Activated CD8-positive, alpha-beta memory T cell treated with anti-CD3 and anti-CD28 coated beads for 1 hour (primary cell): ENCODE measurements at places on chromosomes 6 and 20.
A peak's percentile ranks its signal among the peaks of the same experiment; 100 is the strongest.

DNA sequence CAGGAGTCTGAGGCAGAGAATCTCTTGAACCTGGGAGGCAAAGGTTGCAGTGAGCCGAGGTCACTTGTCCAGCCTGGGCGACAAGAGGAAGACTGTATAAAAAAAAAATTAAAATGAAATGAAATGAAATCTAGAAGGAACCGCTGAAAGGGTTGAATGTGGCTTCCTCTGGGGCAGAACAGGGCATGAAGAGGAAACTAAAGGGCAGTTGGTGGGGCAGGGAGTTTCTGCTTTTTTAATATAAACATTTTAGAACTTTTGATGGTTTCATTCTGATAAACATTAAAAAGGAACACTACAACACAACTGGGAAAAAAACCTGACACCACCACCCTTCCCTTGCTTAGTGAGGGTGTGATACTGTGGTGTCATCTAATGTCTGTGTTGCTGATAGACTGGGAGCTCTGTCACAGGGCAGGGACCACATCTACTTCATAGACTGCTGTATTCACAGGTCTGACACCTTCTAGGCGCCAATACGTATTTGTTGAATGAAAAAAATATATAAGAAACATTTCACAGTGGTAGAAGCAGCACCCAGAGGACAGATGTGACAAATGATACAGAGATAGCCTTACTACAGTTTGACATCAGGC, 128.9 kb downstream of the ADAT2 start:
- no peak for DNase-seq

- peak; percentile 46 for DNase-seq
Measured at GRCh38 chr20:46013829-46014516, 5.3 kb downstream of the MMP9 start.

DNA sequence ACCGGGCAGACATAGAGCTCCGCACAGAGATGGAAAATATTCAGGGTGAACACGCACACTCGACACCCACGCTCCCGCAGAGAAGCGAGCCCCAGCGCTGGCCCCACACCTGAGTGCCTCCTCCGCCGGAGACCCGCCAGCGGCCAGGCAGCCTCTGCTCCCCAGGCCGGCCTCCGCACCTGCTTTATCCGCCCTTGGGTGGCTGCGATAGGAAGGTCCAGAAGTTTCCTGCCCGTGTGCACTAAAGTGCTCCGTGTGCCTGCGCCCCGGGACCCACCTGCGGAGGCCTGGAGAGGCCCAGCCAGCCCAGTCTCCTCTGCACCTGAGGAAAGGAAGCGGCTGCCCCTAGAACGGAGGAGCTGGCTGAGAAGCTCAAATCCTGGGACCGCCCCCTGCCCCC, 10.8 kb upstream of the FOXC1 start:
- DNase-seq, result no peak

GRCh38 chr6:42403421-42403820, 48.3 kb downstream of the TRERF1 start:
- no peak for DNase-seq

GRCh38 chr6:10418862-10419748, 4.2 kb upstream of the TFAP2A start:
- no peak for DNase-seq

DNA sequence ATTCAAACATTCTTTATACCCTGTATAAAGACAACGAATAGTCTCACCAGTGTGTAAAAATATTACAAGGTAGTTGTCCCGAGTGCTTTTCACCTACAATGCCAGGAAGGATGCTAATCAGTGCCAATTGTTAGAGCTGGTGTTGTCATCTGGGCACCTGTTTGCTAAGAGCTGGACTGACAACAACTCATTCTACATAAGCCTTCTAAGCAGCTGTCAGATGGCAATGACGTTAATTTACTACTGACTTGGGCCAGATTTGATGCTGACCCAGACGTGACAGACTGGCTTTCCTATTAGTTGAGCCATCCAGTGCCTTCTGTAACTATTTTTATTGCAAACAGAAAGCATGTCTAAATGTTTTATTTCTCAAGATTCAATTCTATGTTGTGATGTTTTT, 355.2 kb downstream of the ADGRB3 start:
- no peak for DNase-seq

DNA sequence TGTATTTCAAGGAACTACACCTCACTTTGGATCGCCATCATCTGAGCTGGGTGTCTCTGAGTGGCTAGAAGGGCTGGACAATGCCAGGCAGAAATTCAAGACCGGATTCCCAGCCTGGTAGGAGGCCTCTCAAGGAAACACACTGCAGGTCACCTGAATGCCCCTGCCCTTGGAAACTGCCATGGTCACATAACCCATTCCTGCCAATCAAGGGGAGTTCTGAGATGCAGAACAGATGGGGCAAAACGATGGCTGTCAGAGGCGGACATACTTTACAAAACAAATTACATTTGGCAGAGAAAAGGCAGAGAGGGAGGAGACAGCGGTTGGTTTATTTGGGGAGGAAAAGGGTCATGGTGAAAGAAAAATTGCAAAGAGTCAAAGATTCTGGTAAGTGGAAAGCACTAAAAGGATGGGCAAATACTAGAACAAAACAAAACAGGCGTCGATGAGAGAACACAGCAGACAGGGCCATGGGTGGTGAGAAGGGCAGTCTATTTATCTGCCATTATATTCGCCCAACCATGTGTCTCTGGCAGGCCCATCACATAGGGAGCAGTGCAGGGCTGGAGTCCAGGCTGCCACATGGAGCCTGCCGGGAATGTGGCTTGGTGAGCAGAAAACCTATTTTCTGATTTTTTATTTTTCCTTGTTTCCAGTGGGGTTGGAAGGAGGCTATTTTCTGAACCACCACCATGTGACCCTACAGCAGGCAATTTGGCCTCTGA, 13.5 kb downstream of the BEND3 start:
- DNase-seq, result no peak

DNA sequence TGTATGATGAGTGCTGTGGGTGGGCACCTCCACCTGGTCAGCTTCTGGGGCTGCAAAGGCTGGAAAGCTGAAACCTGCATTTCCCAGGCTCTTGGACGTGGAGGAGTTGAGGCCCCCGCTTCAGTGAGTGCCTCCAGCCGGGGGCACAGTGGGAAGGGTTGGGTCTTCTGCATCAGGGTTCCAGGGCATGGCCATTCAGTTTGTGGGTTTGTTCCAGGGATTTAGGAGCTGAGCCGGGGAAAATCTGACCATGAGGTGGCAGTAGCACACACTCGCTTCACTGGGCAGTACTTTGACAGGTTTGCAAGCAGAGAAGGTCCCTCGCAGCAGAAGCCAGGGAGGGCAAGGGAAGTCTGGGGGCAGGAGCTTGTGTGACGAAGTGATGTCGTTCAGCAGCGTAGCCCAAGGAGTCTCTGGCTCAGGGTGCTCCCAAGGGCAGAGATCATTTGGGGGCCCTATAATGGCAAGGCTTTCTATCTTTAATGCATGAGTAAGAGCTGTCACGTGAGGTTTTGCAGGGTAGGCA, 69.5 kb upstream of the SULF2 start:
- DNase-seq, result no peak

DNA sequence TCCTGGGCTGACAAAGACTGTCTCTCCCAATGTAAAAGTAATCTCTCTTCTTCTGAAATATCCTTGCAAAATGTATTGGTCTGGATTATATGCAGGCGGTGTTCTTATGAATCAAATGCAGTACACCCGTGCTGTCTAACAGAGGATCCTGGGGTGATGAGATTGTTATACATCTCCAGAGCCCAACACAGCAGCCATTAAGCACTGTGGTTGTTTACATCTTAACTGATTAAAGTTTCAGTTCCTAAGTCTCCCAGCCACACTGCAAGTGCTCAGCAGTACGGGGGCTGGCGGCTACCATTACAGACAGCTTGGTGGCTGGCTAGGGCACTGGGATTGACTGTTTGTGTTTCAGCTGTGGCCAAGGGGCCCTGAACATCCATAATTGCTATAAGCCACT, 7.0 kb downstream of the UNC93A start:
- no peak for DNase-seq

DNA sequence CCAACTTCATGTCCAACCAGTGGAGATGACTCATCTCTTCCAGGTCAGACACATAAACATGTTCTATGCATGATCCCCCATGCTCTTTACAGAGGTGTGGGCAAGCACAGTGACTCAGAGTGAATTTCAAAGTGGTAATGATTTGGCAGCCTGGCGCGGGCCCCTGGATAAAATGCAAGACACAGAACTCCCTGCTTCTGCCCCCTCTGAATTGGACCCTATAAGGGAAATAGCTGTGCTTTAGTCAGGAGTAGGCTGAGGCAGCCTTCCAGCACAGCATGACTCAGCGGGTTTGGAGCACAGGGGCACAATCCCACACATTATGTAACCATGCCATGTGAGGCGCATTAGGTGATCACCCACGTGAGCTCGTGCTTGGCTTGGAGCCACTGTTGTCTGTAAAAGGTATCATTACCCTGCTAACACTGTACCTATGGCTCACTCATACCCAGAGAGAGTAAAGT, 127.4 kb downstream of the C6orf118 start:
- DNase-seq, result no peak

- DNase-seq, result no peak
Measured at GRCh38 chr6:142698751-142699150, 246.2 kb downstream of the HIVEP2 start.

DNA sequence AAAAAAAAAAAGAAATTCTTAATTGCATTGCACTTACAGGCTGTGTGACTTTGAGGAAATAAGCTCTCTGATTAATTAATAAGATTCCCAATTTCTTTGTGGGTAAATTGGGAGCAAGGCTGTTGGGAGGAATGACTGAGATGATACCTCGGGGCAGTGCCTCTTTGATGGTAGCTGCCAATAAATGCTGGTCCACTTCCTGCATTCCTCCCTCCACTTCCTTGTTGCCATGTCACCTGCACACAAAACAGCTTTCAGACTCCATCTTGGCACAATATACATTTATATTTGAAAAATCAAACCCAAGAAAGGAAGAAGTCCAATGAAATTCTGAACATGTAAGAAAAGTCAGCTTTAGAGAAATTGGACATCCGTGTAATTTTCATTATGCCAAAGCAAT, 45.1 kb downstream of the MTHFD1L start:
- DNase-seq, result no peak

DNA sequence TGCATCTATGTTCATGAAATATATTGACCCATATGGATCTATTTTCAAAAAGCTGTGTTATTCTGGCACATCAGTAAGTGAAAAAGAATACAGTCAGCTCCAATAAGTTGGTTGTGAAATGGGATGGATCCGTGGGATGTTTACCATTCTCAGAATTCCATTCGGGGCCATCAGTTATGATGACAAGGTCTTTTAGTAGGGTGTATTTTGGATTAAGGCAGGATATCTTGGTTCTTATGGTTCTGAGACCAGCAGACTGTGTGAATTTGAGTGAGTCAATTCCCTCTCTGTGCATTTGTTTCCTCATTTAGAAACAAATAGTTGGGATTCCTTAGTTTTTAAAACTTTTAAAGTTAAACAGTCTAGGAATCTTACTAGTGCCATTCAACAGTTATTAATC, 287.4 kb downstream of the CD109 start:
- no peak for DNase-seq

DNA sequence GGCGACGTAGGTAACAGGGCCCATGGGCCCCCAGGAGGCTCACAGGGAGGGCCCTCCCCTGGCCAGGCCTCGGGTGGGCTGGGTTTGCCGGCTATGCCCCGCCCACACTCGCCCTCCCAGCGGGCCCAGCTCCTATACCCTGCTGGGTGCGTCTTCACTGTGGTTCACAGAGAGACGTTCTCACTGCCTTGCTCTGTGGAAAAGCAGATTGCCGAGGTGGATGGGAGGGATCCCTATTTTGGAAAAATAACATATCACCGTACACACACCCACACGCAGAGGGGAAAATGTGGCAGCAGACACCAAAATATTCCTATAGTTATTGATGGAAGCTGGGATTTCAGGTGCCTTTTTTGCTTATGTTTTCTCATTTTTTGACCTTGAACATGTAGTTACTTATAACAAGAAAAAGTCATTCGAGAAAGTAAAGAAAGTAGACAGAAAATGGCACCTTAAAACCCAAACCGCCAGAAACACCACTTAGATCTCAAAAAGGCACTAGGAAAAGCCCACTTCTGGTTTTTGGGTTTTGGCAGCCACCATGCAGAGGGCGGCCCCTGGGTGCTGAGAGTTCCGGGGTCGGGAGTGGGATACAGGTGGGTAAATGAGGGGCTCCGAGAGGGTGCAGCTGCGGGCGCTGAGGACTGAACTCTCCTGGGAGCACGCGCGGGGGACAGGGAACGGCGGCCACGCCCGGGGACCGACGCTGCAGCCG, 49.4 kb downstream of the TMEM242 start:
- peak; percentile 57 for DNase-seq

- DNase-seq, result no peak
Measured at GRCh38 chr6:66376001-66376400, 669.0 kb upstream of the EYS start.

GRCh38 chr20:62477669-62478455, 2.1 kb upstream of the GATA5 start:
- DNase-seq, result no peak

DNA sequence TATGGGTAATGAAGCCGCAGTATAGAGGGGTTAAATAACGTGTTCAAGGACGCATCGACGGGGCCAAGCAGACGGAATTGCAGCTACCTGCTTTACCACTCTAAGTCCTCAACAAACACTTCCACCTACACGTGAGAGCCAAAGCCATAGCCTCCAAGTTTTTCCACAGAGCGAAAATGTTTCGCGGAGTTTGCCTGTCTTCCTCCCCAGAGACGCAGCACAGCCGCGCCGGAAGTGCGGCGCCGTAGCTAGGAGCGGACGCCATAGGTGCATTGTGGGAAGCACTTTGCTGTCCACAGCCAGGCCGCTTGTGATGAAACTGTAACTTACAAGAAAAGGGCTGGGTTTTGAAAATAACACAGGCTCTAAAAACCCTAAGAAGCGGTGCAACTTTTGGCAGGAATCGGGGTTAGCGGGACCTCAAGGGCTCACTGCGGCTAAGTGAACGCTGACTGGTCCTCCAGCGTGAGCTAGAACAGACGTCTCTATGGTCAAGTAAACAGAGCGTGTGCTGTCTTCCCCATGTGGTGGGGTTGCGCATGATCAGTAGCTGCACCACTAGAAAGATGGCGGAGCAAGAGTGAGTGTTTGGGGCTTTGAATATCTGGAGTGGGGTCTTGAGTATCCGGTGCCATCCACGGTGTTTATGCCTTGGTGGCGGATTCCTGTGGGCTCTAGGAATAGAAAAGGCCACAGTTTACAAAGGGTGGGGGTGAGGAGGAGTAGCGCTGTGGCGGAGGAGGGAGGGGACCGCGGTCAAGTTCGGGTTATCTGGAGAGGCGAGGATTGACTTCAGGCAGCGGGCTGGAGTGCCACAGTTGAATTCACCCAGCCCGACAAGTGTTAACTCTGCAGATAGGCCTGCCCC, at the start of gene RPL7L1:
TSS of gene RPL7L1 (plus strand) at position 245 of the 868 bp plus-strand sequence. CDS start at position 540, 295 bp downstream.
- peak; percentile 59 for DNase-seq

GRCh38 chr6:67221226-67221625, 1413.9 kb upstream of the ADGRB3 start:
- no peak for DNase-seq
